ENCODE measurements at places on chromosomes 11 and 22. TPM values are rescaled to one million over a fixed set of nuclear protein-coding genes. Genes with fewer than 3 reads are reported as not detected.

SAA4 gene
- total RNA-seq, result not detected

E2F8 gene
- 5.6 TPM for total RNA-seq

CDC42EP1 gene
- total RNA-seq, result 31.0 TPM

INPP5J gene
- total RNA-seq, result 0.54 TPM

ALDH3B1 gene
- total RNA-seq, result 126 TPM

TCF20 gene
- 13.3 TPM for total RNA-seq

OR52N4 gene
- not detected for total RNA-seq

TNRC6B gene
- 6.2 TPM for total RNA-seq

MISFA gene
- total RNA-seq, result 2.1 TPM

TRIM6 gene
- total RNA-seq, result 8.5 TPM

CAT gene
- total RNA-seq, result 36.6 TPM

ALX4 gene
- 1.9 TPM for total RNA-seq

RAB1B gene
- total RNA-seq, result 146 TPM

FOLH1 gene
- not detected for total RNA-seq

OR51B2 gene
- not detected for total RNA-seq

GDPD4 gene
- not detected for total RNA-seq

DKK3 gene
- 21.0 TPM for total RNA-seq

MS4A12 gene
- total RNA-seq, result not detected

PNPLA5 gene
- total RNA-seq, result not detected

CAVIN3 gene
- 24.0 TPM for total RNA-seq

CSF2RB gene
- not detected for total RNA-seq

OR6A2 gene
- not detected for total RNA-seq

FSHB gene
- not detected for total RNA-seq

OR5F1 gene
- total RNA-seq, result not detected

LRP4 gene
- total RNA-seq, result 7.1 TPM

RCOR2 gene
- 0.99 TPM for total RNA-seq

GDPD5 gene
- total RNA-seq, result 15.2 TPM

SELENOM gene
- 75.0 TPM for total RNA-seq

CALCA gene
- total RNA-seq, result 0.15 TPM

TMEM218 gene
- total RNA-seq, result 25.1 TPM

OR8G5 gene
- total RNA-seq, result not detected

UBQLNL gene
- total RNA-seq, result not detected

CHKB gene
- total RNA-seq, result 15.3 TPM

BRMS1 gene
- 76.7 TPM for total RNA-seq

KRTAP5-9 gene
- total RNA-seq, result 0.09 TPM

CD151 gene
- total RNA-seq, result 873 TPM

PLEKHB1 gene
- total RNA-seq, result 1.3 TPM

TBX1 gene
- total RNA-seq, result 4.2 TPM

ZP1 gene
- total RNA-seq, result 0.14 TPM

MIOX gene
- total RNA-seq, result not detected

FAM83F gene
- total RNA-seq, result not detected

TMPRSS6 gene
- not detected for total RNA-seq

TSPAN18 gene
- total RNA-seq, result 3.2 TPM

TEX12 gene
- not detected for total RNA-seq

NUP160 gene
- total RNA-seq, result 25.2 TPM

GGTLC3 gene
- total RNA-seq, result not detected

A4GALT gene
- 23.4 TPM for total RNA-seq

OR51Q1 gene
- total RNA-seq, result not detected

SAA2 gene
- 0.23 TPM for total RNA-seq

ANO5 gene
- total RNA-seq, result 2.2 TPM

All from A549 treated with Hydrocortisone at 1 μM for 4 hours (cell line).